ENCODE measurements at places on chromosomes 2 and 18.

GRCh38 chr2:71896385-71897136, 251.1 kb downstream of the CYP26B1 start:
- no peaks in the 10 kb centered on the region for H3K36me3 ChIP-seq
- DNase-seq, result no peak
- no peaks in the 10 kb centered on the region for H3K4me1 ChIP-seq
- no peak overlapping the region for H3K4me3 ChIP-seq
- no peak overlapping the region for H3K27ac ChIP-seq
- no peaks in the 10 kb centered on the region for H3K27me3 ChIP-seq

- H3K36me3 ChIP-seq, result no peaks in the 10 kb centered on the region
- no peaks in the 10 kb centered on the region for H3K27me3 ChIP-seq
- no peak for DNase-seq
- no peaks in the 10 kb centered on the region for H3K4me1 ChIP-seq
These were observed 206.5 kb upstream of the CTAGE1 start for GRCh38 chr18:22624176-22624575.

- no peaks in the 10 kb centered on the region for H3K27me3 ChIP-seq
- H3K27ac ChIP-seq, result no peak overlapping the region
- DNase-seq, result no peak
- H3K36me3 ChIP-seq, result no peaks in the 10 kb centered on the region
- no peak overlapping the region for H3K4me3 ChIP-seq
These were observed 363.6 kb downstream of the LPIN1 start for GRCh38 chr2:12110074-12110473.

- no peak overlapping the region for H3K4me3 ChIP-seq
- peaks cover 10% of the 10 kb centered on the region for H3K4me1 ChIP-seq
- H3K27me3 ChIP-seq, result no peaks in the 10 kb centered on the region
- no peak for DNase-seq
These were observed 17.9 kb upstream of the MBD2 start for GRCh38 chr18:54242327-54242726.

- H3K4me3 ChIP-seq, result no peak overlapping the region
- H3K36me3 ChIP-seq, result no peaks in the 10 kb centered on the region
- H3K27me3 ChIP-seq, result no peaks in the 10 kb centered on the region
- peaks cover 43% of the 10 kb centered on the region for H3K4me1 ChIP-seq
- H3K27ac ChIP-seq, result peak overlapping the region; percentile 50
These were observed 31.5 kb downstream of the FBXO48 start for GRCh38 chr2:68435615-68436014.

- H3K27me3 ChIP-seq, result no peaks in the 10 kb centered on the region
- H3K27ac ChIP-seq, result no peak overlapping the region
- H3K4me3 ChIP-seq, result no peak overlapping the region
- no peaks in the 10 kb centered on the region for H3K36me3 ChIP-seq
- no peak for DNase-seq
These were observed 89.9 kb upstream of the EPC2 start for GRCh38 chr2:148554459-148555247.

GRCh38 chr2:21097331-21097730, 26.4 kb upstream of the TDRD15 start:
- H3K4me1 ChIP-seq, result no peaks in the 10 kb centered on the region
- H3K4me3 ChIP-seq, result no peak overlapping the region
- H3K27ac ChIP-seq, result no peak overlapping the region
- no peak for DNase-seq
- no peaks in the 10 kb centered on the region for H3K27me3 ChIP-seq

GRCh38 chr2:79801082-79801481, 288.2 kb downstream of the CTNNA2 start:
- no peaks in the 10 kb centered on the region for H3K27me3 ChIP-seq
- no peak overlapping the region for H3K4me3 ChIP-seq
- no peak overlapping the region for H3K27ac ChIP-seq
- no peak for DNase-seq
- no peaks in the 10 kb centered on the region for H3K4me1 ChIP-seq
- H3K36me3 ChIP-seq, result no peaks in the 10 kb centered on the region

- no peak for DNase-seq
- H3K27ac ChIP-seq, result no peak overlapping the region
- H3K4me3 ChIP-seq, result no peak overlapping the region
- peaks cover 97% of the 10 kb centered on the region for H3K36me3 ChIP-seq
- no peaks in the 10 kb centered on the region for H3K27me3 ChIP-seq
These were observed 14.7 kb downstream of the CASP8 start for GRCh38 chr2:201275069-201275468.

GRCh38 chr18:44911773-44912172, 231.1 kb downstream of the SETBP1 start:
- DNase-seq, result no peak
- H3K4me1 ChIP-seq, result peaks cover 10% of the 10 kb centered on the region
- no peak overlapping the region for H3K4me3 ChIP-seq
- no peaks in the 10 kb centered on the region for H3K36me3 ChIP-seq
- no peak overlapping the region for H3K27ac ChIP-seq

DNA sequence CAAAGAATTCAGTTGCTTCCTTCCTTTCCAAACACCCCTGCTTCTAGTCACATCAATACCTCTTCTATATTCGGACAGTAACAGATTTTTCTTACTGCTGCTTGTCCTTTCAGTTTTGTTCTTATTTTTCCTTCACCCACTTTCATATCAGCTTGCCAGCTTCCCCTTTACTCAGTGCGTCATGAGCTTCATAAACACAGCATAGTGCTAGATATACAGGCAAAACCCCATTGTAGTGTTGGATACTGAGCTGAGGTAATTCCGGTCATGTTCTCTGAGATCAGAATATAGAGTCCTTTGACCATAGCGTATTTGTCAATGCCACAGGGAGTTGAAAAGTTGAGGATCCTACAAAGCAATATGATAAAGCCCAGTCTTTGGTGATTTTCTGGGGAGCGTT, 2.4 kb downstream of the FARP2 start:
- peak overlapping the region; percentile 72 for H3K4me3 ChIP-seq
- DNase-seq, result no peak
- H3K27me3 ChIP-seq, result no peaks in the 10 kb centered on the region
- peaks cover 52% of the 10 kb centered on the region for H3K4me1 ChIP-seq
- H3K27ac ChIP-seq, result no peak overlapping the region

DNA sequence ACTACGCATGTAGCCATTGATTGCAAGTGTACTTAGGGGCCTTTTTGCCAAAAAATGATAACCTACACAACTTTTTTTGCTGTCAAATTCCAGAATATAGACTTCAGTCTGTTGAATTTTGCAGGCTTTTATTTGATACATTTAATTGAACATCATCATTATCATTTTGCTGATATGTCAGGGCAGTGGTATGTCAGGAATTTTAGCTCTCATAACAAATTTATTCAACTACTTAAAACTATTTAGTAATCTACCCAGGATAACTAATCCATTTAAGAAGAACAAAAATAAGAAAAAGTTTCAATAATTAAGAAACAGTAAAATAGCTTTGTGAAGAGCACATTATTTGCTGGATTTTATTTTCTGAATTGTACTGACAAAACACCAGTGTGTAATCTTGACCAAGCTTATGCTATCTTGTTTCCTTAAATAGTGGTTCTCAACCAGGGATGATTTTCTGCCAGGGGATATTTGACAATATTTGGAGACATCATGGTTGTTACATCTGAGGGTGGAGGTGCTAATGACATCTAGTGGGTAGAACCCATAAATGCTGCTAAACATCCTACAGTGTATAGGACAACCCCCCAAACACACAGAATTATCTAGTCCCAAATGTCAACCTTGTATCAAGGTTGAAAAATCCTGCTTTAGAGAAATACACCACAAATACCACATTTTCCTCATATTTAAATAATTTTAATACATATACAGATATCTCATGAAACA, 12.1 kb upstream of the TTN start:
- no peaks in the 10 kb centered on the region for H3K36me3 ChIP-seq
- no peaks in the 10 kb centered on the region for H3K27me3 ChIP-seq
- H3K4me1 ChIP-seq, result no peaks in the 10 kb centered on the region
- no peak overlapping the region for H3K4me3 ChIP-seq
- DNase-seq, result no peak

DNA sequence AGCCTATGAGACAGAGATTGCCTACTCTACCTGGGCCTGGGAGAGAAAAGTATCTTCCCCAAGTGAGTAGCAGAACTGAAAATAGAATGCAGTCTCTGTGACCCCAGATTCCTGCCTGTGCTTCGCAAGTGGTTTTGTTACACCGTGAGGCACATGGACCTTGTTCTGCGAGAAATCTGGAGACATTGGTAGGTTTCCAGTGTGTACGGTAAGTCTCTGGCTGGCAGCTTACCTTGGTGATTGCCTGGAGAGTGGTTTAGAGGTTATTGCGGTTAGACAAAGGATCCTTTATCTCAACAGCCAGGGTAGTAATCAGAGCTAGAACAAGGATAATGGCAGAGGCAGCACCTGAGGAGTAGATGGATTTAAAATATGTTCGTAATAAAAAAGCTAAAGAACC, 606.0 kb upstream of the GCFC2 start:
- no peak overlapping the region for H3K27ac ChIP-seq
- H3K4me1 ChIP-seq, result no peaks in the 10 kb centered on the region
- H3K27me3 ChIP-seq, result no peaks in the 10 kb centered on the region
- no peak overlapping the region for H3K4me3 ChIP-seq
- DNase-seq, result no peak

DNA sequence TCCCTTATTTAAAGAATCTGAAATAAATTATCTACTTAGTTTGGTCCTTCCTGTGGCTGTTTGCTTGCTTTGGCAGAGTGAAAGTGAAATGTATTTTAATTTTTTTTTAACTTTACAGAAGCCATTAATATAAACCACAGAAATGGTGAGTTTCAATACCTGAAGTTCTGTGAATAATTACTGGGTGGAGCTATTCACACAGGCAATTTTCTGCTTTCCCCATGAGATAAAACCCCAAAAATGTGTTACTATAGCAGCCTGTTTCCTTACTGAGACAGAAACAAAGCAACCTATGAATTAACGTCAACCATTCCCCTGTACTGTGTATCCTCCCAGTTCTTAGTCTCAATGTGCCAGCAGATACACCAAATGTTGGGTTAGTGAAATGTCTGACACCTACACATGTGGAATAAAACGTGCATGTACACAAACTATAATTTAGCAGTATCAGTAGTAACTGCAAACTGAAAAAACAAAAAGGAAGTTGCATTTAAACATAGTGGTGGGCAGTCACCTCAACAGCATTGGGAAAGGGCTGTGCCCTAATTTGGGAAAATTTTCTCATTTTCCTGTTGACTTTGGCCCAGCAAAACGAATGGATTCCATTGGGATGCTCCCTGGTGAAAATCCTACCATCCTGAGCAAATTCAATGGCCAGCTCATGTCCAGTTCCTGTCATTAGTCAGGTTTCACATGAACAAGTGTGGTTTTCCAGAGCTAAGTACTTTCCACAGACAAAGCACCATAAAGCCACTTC, 73.1 kb upstream of the RMDN2 start:
- peaks cover 31% of the 10 kb centered on the region for H3K4me1 ChIP-seq
- H3K27ac ChIP-seq, result peak overlapping the region; percentile 50
- H3K4me3 ChIP-seq, result no peak overlapping the region

DNA sequence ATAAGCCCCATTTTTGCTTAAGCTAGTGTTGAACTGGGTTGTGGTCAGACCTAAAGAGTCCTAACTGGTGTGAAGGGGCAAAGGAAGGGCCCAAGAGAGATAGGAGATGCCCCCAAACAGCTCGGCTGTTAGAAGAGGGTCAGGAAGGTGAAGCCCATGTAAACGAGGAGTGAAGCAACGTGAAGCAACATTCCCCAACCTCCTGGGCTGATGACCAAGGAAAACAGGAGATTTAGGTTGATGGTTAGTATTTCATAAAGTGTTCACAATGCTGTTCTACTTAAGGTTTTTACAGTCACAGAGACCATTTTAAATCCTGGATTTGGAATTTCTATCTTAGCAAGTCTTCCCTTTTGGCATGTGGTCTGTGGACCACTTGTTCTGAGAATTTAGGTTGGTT, 144.0 kb upstream of the SERPINE2 start:
- DNase-seq, result no peak
- no peak overlapping the region for H3K4me3 ChIP-seq
- no peak overlapping the region for H3K27ac ChIP-seq
- no peaks in the 10 kb centered on the region for H3K4me1 ChIP-seq

DNA sequence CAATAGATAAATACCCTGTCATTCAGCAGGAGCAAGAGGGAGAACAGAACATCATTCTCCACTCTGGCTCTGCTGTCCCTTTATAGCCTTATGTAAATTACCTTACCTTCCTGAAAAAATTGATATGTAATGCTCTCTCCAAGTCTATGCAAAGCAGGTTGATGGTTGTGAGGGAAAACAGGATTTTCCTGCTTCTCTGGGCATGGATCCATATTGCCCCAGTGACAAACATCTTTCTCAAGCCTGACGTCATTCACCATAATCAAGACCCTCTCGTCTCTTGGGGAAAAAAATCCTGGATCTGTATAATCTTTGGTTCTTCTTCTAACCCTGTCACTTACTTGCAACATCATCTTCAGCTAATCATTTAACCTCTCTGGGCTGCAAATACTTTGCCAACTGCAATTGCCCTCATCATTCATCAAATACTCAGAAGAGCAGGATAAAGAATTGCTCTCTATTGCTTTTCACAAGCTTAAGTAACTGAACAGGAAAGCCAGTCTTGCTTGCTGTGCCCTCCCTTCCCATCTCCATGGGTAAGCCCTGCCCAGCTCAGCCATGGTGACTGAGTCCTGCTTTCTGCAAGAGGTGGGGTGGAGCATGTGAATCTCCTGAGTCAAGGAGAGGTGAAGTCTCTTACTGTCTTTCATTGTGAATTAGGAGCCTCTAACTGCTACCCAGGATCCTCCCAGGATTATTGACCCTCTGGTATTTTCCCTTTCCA, 123.7 kb upstream of the KLF7 start:
- H3K36me3 ChIP-seq, result no peaks in the 10 kb centered on the region
- H3K4me1 ChIP-seq, result peaks cover 9% of the 10 kb centered on the region
- DNase-seq, result no peak
- no peak overlapping the region for H3K4me3 ChIP-seq
- no peaks in the 10 kb centered on the region for H3K27me3 ChIP-seq

- H3K27me3 ChIP-seq, result peaks cover 5% of the 10 kb centered on the region
- no peaks in the 10 kb centered on the region for H3K4me1 ChIP-seq
- no peaks in the 10 kb centered on the region for H3K36me3 ChIP-seq
- no peak overlapping the region for H3K4me3 ChIP-seq
- no peak overlapping the region for H3K27ac ChIP-seq
- no peak for DNase-seq
These were observed 23.2 kb upstream of the SATB2 start for GRCh38 chr2:199480966-199481365.

GRCh38 chr18:55544014-55544413, 44.0 kb downstream of the TCF4 start:
- no peak overlapping the region for H3K4me3 ChIP-seq
- H3K36me3 ChIP-seq, result no peaks in the 10 kb centered on the region
- no peak overlapping the region for H3K27ac ChIP-seq
- no peak for DNase-seq

GRCh38 chr2:232142049-232142448, 180.5 kb downstream of the DIS3L2 start:
- no peaks in the 10 kb centered on the region for H3K4me1 ChIP-seq
- DNase-seq, result no peak
- no peak overlapping the region for H3K4me3 ChIP-seq
- peaks cover 6% of the 10 kb centered on the region for H3K36me3 ChIP-seq
- no peak overlapping the region for H3K27ac ChIP-seq

GRCh38 chr18:14025306-14025940, 106.8 kb downstream of the ZNF519 start:
- H3K27ac ChIP-seq, result no peak overlapping the region
- H3K36me3 ChIP-seq, result no peaks in the 10 kb centered on the region
- DNase-seq, result no peak
- no peaks in the 10 kb centered on the region for H3K27me3 ChIP-seq

- H3K36me3 ChIP-seq, result no peaks in the 10 kb centered on the region
- H3K27me3 ChIP-seq, result no peaks in the 10 kb centered on the region
- no peak overlapping the region for H3K27ac ChIP-seq
- H3K4me1 ChIP-seq, result no peaks in the 10 kb centered on the region
These were observed 90.5 kb downstream of the MYO5B start for GRCh38 chr18:50104421-50104820.

- no peaks in the 10 kb centered on the region for H3K27me3 ChIP-seq
- H3K36me3 ChIP-seq, result no peaks in the 10 kb centered on the region
- no peak for DNase-seq
- no peak overlapping the region for H3K4me3 ChIP-seq
- H3K27ac ChIP-seq, result no peak overlapping the region
These were observed 281.5 kb downstream of the AFF3 start for GRCh38 chr2:99860720-99861375.
